ENCODE measurements at places on chromosomes 1 and 21.

- no peak for DNase-seq
These were observed 29.8 kb upstream of the BCL10 start for GRCh38 chr1:85306236-85306635.

GRCh38 chr1:41842993-41843755 lies 75.5 kb downstream of the HIVEP3 start:
- peak; percentile 46 for DNase-seq

DNA sequence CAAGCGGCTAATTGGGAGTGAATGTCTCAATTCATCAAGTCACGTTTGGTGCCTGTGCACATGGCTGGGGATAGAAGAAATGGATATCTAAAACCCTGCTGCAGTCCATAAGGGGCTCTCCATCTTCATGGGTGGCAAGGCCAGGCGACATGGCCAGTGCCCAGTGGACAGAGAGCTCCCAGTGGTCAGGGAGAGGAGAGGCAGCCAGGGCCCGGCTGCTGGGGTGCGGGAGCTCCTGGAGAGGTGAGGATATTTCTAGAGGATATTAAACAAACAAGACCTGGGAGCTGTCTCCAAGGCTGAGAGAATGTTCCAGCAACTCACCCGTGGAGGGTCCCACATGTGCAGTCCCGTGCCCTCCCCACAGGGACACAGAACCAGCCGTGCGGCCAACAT lies 368.8 kb upstream of the C1orf174 start:
- no peak for DNase-seq

DNA sequence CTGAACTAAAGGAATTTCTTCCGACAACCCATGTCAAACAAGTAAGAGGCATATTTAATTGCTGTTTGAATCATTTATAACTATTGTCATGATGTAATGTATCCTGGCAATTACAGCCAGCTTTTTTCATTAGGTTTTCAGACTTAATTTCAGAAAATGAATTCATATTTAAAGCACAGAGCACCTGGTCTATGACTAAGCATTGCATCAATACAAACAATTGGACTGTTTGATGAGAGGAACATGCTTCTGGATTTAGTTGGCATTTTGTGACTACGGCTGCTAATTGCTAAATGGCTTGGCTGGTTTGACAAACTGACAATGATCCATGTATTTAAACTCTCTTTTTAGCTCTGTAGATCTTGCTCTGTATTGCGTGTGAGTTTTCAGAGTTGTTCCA lies 853.4 kb downstream of the NCAM2 start:
- DNase-seq: no peak

- DNase-seq: no peak
These were observed 43.5 kb upstream of the NRDC start for GRCh38 chr1:51922040-51922439.

DNA sequence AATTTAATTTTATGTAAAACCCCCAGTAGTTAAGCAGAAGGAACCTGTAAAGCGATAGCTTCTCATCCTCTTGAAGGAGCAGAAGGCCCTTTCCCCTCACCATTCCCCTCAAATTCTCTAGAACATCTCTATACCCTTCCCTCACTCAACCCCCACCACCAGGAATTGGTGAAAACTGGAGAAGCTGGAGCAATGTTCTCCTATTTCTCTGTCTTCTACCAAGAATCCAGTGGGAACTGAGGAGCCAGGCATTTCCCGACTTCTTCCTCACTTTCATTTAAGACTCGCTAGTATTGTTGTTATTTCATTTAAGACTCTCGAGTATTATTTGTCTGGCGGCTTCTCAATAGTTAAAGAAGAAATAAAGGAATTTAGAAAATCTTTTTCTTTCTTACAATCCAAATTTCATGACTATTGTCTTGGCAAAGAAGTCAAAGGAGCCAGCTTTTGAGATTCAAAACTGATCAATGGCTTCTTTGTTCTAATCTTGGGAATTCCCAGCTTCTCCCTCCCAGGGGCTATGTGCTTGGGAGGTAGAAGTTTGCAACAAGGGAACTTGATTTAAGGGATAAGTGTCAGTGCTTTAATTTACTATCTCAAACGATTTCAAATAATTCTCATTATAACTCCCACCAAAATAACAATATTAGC lies 253.3 kb upstream of the ADGRL2 start:
- no peak for DNase-seq

- no peak for DNase-seq
These were observed 50.7 kb downstream of the KAZN start for GRCh38 chr1:14648896-14649855.

DNA sequence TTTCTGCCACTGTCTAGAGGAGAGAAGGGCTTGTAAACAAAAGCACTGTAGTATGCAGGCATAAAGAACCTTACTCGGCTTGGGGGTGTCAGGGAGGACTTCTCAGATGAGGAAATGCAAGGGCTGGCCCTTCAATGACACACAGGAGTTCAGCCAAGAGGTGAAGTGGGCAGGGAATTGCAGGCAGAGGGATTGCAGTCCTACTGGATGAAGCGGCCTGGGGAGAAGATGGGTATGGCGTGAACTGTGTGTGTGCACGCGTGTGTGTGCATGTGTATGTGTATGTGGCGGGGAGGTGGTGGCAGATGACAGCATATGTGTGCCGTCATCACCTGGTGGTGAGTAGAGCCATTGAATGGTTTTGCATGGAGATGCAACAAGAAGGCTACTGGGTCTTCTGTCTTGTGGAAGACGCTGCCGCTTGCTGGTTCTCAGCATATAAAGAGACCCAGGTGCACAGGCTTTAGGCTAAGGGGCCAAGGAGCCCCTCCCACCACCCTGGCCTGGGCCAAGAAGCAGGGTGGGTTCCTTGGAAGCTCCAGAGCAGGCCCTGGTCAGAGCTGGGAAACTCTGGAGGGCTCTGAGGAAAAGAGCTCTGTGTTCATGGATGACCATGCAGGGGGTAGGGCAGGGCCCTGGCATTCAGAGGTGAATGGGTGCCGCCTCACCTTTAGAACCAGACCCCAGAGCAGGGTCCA lies 4.1 kb upstream of the EPS8L3 start:
- no peak for DNase-seq

DNA sequence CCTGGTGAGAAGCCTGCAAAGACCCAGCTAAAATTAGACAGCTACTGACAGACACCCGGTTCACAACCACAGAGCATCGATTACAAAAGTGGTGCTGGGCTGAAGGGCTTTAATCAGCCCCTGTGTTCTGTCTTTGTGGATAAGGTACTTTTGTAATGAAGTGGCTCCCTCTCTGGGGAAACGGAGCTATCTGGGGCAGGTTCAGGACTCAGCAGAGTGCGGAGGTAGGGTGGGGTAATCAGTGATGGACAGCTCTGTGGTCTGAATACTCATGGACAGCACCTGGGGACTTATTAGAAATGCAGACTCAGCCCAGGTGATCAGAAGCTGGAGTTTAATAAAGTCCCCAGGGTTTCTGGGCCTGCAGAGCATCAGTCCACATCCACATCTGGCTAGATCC lies 152.0 kb downstream of the MATN1 start:
- no peak for DNase-seq

- no peak for DNase-seq
These were observed 51.2 kb downstream of the SIPA1L2 start for GRCh38 chr1:232578651-232579195.

DNA sequence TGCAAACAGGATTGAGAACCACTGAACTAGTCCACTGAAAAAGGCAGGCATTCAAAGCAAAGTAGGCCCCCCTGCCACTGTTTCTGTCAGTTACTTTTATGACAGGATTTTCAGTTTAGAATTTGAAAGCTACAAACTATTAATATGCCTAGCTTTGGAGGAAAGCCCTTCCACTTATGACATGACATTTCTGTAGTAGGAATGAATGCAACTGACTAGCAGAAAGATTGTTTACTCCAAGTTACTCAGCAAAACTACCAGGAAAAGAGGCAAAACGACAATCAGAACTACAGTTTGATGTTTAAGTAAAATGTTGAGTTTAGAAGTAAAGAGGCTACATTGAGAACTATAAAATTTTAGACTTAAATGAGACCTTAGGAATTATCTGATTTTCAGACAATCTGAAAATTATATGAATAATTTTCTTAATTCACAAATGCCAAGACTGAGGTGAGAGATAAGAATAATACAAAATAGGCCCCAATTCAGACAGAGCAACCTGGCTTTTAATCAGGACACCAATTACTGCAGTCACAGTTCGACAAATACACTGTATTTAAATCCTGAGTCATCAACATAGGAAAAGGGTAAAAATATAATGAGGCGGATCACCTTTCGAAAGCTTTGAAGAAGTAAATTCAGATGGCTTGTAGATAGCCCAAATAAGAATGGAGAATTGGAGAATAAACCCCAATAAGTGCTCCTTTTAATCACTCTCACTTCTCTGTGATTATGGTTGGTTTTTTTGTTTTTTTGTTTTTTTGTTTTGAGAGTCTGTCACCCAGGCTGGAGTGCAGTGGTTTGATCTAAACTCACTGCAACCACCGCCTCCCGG lies 2.2 kb downstream of the PRKAB2 start:
- no peak for DNase-seq

- DNase-seq: no peak
These were observed 19.9 kb upstream of the NEK2 start for GRCh38 chr1:211695135-211695816.

- no peak for DNase-seq
These were observed 16.0 kb downstream of the COL9A2 start for GRCh38 chr1:40301066-40301465.

DNA sequence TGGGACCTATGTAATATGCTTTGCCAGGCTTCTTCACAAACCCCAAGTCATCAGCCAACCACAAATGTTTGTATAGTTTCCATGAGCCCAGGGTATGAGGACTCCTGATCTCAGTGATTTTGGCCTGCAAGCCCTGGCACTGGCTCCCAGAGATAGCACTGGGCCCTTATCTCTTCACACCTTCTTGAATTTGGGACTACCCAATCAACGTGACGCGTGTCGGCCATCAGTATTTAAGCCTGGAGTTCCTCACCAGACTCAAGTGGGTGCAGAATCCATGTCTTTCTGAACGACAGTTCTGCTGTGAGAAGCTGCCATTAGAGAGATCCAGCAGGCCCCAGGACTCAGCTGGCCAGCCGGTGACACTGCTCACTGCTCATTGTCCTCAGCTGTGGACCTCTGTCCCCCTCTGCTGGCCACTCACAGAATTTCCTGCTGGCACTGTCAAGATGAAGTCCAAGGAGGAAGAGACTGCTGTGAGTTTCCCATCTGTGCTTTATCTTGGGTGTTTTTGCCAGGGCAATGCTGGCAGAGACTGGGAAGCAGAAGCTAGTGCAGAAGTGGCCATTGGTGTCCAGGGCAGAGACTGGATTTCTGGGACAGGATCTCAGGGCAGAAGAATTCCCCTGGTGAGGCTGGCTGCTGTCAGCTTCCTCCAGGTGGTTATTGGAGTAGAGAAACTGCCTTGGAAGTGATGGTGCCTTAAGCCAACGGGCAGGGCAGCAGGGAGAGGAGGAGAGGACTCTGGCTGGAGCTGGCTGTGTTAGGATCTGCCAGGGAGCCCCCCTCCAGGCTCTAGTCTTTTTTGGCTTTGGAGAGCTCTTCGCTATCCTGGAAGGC lies 28.4 kb downstream of the TMCC2 start:
- peak; percentile 86 for DNase-seq

GRCh38 chr1:41806472-41807155 lies 112.1 kb downstream of the HIVEP3 start:
- no peak for DNase-seq

- no peak for DNase-seq
These were observed 179.1 kb downstream of the FOXD2 start for GRCh38 chr1:47616906-47617305.

- DNase-seq: peak; percentile 8
These were observed 296.7 kb upstream of the USP25 start for GRCh38 chr21:15433091-15433490.

DNA sequence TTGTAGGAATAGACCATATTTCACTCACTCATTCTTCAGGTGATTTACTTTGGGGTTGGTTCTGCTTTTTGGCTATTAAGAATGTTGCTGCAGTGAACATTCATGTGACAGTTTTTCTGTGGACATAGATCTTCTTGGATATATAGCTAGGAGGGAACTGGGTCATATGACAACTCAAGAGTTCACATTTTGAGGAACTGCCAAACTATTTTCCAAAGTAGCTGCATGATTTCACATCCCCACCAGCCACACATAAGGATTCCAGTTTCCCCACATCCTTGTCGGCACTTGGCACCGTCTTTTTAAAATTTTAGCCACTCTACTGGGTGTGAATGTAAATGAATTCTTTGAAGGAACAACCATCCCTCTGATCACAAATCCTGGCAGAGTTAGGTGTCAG lies 126.0 kb downstream of the PRDM2 start:
- no peak for DNase-seq

- no peak for DNase-seq
These were observed 183.7 kb upstream of the FAM78B start for GRCh38 chr1:166350490-166350889.

- DNase-seq: no peak
These were observed 4.8 kb downstream of the PDZK1IP1 start for GRCh38 chr1:47184822-47185677.

DNA sequence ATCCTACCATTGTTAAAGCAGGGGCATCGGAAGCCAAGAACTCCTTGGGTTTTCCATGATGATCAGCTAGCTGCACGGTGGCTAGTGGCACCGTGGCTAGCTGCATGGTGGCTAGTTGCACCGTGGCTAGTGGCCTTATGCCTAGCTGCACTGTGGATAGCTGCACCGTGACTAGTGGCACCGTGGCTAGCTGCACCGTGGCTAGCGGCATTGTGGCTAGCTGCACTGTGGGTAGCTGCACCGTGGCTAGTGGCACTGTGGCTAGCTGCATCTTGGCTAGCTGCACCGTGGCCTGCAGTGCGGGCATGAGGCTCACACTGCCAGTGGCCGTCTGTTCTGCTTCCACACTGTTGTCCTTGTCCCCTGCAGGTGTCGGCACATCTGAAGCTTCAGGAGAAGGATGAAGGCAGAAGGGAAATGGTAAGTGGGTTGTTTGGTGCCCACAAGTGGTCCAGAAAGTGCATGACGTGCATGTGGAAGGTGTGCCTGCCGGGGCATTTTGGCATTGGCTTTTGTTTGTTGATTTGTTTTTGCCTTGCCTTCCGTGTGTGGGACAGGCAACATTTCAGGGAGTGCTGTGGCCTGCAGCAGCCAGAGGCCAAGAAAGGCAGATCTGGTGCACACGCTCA lies 38.6 kb downstream of the TFF3 start:
- no peak for DNase-seq

- DNase-seq: no peak
These were observed 274.2 kb upstream of the C1orf105 start for GRCh38 chr1:172146141-172146850.

- no peak for DNase-seq
These were observed 226.6 kb upstream of the ZRANB2 start for GRCh38 chr1:71307451-71307850.

- no peak for DNase-seq
These were observed 3.0 kb upstream of the KCND3 start for GRCh38 chr1:111992476-111992875.

All from kidney glomerular epithelial cell (primary cell).